CD8-positive, alpha-beta memory T cell (primary cell): ENCODE measurements at places on chromosomes 6 and 20.

DNA sequence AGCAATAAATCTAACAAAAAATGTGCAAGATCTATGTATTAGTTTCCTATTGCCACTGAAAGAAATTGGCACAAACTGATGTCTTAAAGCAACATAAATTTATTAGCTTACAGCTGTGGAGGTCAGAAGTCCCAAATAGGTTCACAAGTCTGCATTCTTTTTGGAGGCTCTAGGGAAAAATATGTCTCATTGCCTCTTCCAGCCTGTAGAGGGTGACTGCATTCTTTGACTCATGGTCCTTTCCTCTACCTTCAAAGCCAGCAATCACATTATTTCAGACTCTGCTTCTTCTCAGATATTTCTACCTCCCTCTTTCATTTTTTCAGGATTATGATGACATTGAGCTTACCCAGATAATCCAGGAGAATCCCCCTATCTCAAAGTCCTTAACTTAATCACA, 1531.1 kb downstream of the KHDRBS2 start:
- DNase-seq: no peak

DNA sequence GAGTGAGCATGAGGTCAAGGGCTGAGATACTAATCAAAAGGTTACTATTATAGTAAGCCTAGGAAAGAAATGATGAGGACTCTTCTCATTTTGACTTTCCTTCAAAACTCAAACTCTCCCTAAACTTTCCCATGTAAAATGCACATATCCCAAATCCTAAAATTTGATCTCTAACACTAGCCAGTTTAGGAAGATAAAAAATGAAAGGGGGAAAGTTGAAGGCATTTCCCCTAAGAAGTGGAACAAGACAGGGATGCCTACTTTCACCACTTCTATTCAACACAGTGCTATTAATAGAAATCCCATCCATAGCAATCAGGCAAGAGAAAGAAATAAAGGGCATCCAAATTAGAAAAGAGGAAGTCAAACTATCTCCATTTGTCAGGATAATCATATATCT, 2.9 kb upstream of the CALHM5 start:
- DNase-seq: no peak

DNA sequence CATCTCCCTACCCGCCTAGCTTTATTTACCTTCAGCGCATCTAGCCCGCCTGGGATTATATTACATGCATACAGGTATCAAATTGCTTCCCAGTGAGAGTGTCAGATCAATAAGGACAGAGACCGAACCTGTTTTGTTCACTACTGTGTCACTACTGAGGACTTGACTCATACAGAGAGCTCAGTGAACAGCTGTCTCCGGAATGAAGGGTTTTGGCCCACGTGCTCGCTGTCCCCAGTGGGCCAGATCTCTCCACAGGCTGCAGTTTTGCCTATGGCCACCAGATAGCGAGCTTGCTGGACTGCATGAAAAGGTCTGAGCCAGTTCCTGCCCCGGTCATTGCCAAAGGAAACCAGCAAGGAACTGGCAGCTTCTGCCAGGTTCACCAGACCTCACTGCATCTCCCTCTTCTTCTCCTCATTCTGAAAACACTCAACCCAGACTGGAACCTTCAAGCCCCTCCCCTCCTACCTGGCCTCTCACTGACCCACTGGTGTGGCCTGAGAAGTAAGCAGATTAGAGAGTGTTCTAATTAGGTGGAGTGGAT, 150.8 kb downstream of the ZMYND8 start:
- DNase-seq: no peak

DNA sequence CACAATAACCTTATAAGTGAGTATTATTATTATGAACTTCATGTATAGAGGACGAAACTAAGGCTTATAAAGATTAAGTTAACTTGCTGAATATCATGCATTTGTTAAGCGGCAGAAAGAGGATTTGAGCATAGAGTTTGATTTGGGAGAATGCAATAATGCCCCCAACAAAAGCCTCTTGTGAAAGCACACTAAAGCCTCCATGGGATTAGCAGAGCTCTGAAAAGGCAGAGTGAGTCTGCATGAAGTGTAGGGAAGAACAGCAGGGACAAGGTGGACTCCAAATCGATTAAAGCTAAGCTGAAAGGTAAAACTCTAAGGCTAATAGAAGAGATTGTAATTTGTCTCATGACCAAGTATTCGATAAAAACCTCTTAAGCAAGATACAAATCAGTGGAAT, 100.3 kb downstream of the SH3BGRL2 start:
- no peak for DNase-seq

DNA sequence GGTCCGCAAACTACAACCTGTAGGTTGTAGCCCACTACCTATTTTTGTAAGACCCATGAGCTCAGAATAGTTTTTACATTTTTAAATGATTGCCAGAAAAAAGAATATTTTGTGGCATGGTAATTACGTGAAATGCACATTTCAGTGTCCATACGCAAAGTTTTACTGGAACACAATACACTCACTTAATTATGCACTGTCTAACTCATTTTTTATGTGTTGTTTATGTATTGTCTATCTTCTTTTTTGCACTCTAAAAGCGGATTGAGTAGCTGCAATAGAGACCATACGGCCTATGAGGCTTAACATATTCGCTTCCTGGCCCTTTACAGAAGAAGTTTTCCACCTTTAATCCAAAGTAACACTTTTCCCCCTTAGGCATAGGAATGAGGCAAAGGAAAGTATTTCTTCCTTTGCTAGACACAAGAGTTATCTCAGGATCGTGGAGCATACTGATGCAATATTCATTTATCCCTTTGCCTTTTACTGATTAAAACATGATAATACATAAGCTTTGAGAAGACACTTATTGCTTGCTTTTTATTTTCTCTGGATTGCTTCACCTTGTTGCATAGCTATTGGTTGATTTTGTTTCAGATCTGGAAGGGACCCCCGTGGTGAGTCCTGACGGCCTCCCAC, 69.8 kb downstream of the FNDC1 start:
- DNase-seq: no peak

GRCh38 chr6:139639507-139639906, 265.1 kb upstream of the CITED2 start:
- no peak for DNase-seq

- DNase-seq: no peak
Observed at GRCh38 chr6:73784726-73785505, 88.9 kb downstream of the CD109 start.

- DNase-seq: peak; percentile 39
Observed at GRCh38 chr6:137589067-137589848, 95.1 kb upstream of the OLIG3 start.

DNA sequence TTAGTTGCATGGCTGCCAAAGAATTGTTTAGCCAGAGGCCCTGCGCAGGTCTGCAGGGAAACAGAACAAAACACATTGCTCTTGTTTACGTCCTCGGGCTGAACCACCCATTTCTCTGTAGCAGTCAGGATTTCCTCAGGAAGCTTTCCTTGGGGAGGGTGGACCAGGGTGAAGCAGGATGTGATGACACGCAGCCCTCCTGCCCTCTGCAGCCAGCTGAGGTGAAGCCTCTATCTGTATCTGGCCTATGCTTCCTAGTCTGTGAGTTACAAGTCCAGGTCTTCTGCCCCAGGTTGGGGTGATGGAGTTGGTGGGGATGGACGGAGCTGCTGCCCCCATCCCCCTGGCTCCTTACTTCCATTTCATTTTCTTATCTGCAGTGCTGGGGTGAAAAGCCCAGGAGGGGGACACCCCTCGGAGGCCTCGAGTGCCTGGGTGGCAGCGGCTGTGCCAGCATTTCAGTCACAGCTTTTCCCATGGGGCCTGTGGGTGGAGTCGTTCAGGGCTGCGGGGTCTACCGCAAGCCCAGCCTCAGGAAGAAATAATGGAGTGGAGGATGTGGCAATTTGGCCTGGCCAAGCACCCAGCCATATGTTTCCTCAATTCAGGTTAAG, 24.9 kb downstream of the SASH1 start:
- DNase-seq: no peak

- DNase-seq: no peak
Observed at GRCh38 chr6:70175770-70176169, 127.1 kb downstream of the COL9A1 start.
